ENCODE measurements at places on chromosomes 2 and 18.

- DNase-seq, result no peak
Observed at GRCh38 chr2:106664669-106665068, 177.5 kb downstream of the CD8B2 start.

GRCh38 chr2:239602290-239603282 is 201.8 kb upstream of the HDAC4 start:
- no peak for DNase-seq

- peak; percentile 95 for DNase-seq
Observed at GRCh38 chr18:13179566-13180113, 38.9 kb upstream of the LDLRAD4 start.

GRCh38 chr18:43049021-43049420 is 66.5 kb downstream of the RIT2 start:
- no peak for DNase-seq

DNA sequence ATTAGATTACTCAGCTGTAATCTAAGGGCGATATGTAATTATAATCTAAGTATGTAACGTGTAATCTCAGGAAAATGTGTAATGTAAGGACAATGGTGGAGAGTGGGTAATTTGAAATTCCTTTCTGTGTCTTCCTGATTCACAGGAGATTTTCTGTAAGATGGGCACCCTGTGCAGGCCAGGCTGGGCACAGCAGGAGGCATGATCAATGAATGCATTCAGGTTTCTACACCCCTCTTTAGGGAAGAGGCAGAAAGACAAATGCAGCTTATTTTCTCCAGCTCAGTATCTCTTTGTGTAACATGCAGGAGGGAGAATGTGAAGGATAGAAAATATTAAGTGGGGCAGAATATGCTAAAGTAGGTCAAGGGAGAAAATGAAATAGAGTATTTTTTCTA is 320.1 kb downstream of the PIK3C3 start:
- no peak for DNase-seq

DNA sequence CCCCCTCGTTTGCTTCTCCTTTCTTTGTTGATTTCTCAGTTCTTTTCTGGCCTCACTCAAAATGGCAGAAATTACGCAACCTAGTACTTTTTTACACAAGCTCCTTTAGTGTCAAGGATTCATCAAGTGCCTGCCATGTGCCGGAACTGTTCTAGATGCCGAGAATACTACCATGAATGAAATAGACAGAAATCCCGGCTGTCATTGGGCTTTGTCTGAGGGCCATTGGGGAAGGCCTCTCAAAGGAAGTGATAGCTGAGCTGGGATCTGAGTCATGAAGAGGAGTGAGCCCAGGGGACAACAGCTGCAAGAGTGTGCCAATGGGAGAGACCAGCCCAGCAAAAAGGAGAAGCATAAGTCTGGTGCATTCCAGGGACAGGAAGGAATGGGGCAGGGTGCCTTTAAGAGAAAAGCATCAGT is 34.3 kb upstream of the PPP1CB start:
- DNase-seq, result no peak

DNA sequence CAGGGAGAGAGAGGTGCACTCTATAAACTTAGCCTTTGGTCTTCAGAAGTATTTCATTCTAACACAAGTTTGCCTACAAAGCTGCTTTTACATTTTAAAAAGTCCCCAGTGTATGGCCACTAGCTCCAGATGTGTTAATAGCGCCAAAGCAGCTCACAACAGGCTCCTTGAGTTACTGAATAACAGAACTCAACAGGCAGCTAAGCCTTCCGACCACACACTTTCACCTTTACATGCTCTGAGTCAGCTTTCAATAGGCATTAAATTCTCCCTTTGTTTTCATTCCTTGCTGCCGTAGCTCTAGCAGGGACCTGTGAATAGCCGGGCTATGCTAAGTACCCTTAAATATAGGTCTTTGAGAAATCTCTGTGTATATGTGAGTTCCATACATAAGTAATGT is 262.8 kb upstream of the PARD3B start:
- DNase-seq, result no peak

GRCh38 chr2:234189230-234189629 is 138.7 kb downstream of the SPP2 start:
- no peak for DNase-seq

DNA sequence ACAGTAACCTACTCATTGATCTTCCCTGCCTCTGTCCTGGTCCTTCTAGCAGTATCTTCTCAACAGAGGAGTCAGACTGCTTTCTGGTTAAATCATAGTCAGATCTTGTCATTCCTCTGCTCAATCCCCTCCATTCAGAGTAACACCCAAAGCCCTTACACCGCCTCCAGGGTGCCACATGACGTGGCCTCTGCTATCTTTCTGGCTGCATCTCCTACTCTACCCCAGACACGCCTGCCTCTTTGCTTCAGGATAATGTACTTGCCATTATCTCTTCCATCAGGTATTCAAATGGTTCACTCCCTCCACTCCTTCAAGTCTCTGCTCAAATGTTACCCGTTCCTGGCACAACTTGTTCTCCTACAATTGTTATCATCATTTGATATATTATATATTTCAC is 36.3 kb upstream of the ACVR2A start:
- DNase-seq, result no peak

DNA sequence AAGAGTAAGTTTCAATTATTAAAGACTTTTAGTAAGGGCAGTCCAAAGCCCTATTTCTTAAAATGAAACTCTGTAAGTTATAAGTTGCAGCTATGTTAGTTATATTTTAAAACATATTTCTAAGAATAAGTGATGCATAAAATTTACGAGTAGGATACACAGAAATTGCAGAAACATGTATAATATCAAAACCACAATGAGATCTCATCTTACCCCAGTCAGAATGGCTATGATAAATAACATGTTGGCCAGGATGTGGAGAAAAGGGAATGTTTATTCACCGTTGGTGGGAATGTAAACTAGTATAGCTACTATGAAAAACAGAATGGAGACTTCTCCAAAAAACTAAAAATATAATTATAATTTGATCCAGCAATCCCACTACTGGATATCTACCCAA is 201.2 kb downstream of the CBLN2 start:
- DNase-seq, result no peak

DNA sequence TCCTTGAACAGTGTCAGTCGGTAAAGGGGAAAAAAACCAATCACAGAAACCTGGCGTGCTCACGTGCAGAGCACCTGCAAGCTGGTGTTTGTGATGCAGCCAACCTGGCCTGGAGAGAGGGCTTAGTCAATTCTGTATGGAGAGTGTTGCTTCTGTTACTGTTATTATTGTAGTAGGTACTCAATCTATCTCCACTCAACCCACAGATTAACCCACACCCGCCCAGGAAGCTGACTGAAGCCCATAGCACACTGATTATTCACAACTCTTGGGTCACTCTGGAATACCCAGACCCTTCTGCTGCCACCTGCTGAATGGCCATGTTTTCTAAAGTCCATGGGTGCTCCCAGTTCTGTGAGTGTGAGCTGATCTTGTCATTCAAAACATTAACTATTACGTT is 53.9 kb downstream of the TNFRSF11A start:
- no peak for DNase-seq

- DNase-seq, result no peak
Observed at GRCh38 chr2:98277162-98277859, 68.9 kb upstream of the CNGA3 start.

DNA sequence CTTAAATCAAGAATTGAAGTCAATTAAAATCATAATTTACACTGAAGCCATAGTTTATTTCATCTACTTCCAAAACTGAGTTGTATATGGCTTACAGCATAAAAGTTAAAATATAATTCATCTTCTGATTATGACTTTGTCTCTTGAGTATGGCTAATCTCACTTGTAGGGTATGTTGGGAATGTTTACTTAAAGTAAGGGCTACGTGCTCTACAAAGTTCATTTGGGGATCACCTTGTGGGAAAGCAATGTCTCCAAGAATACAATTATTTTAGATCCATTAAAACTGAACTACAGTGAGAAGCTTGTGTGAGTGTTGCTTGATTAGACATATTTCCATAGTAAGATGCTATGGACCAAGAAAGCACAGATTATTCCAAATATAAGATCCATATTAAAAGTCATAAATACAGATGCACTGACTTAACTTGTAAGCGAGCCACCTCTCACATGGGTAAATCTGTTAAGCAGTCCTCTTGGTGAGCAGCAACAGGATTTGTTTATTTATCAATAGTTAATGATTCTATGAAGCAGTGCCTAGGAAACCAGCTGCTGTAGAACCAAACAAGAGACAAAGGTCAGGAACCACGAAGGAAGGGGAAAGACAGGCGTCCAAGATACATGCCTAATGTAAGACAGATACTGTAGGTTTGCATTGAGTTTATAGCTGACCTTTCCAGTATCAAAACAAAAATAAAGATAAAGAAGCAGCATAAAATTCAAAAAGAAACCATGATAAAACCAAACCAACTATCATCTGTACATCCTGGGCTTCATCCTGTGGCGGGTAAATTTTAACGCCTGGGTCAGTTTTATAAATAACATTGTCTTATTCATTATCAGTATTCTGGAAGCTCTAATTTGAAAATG is 24.8 kb downstream of the DSG4 start:
- peak; percentile 18 for DNase-seq

DNA sequence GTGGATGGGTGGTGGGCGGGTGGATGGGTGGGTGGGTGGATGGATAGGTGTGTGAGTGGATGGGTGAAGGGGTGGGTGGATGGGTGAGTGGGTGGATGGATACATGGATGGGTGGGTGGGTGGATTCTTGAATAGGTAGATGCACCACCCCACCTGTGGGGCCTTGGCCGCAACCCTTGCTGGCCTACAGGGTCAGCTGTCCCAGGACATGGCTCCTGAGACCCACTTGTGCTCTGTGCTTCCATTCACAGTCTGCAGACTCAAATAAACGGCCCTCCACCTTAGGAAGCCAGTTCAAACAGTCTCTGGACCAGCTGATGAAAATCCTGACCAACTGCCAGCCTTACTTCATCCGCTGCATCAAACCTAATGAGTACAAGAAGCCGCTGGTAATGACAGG is 54.4 kb downstream of the MYO7B start:
- no peak for DNase-seq
